ENCODE measurements at places on chromosomes 16 and 17.

DNA sequence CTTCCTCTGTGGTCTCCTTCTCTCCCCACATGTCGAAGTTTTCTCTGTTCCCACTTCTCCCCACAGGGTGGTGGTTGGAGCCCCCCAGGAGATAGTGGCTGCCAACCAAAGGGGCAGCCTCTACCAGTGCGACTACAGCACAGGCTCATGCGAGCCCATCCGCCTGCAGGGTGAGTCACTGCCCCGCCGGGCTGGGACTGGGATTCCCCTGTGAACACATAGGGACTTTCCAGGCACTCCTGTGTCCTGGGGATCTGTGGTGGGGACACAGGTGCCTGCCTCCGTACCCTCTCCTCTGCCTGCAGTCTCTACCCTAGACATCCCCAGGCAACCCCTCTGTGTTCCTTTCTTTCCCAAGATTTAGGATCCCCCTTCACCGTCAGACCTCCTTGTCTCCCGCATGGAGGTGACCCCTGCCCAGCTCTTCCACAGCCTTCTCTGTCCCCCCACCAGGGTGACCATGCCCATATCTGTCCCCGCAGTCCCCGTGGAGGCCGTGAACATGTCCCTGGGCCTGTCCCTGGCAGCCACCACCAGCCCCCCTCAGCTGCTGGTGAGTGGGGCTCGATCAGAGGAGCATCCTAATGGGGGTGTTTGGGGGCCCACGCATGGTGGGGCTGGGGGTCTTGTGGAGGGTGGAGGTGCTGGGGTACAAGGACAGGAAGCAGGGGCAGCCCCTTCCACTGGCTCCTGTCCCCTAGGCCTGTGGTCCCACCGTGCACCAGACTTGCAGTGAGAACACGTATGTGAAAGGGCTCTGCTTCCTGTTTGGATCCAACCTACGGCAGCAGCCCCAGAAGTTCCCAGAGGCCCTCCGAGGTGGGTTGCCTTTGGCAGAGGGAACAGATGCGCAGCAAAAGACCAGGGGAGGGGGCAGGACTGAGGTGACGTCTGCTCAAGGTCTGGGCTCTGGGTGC is 5.8 kb downstream of the ITGAM start:
- no peak for DNase-seq

DNA sequence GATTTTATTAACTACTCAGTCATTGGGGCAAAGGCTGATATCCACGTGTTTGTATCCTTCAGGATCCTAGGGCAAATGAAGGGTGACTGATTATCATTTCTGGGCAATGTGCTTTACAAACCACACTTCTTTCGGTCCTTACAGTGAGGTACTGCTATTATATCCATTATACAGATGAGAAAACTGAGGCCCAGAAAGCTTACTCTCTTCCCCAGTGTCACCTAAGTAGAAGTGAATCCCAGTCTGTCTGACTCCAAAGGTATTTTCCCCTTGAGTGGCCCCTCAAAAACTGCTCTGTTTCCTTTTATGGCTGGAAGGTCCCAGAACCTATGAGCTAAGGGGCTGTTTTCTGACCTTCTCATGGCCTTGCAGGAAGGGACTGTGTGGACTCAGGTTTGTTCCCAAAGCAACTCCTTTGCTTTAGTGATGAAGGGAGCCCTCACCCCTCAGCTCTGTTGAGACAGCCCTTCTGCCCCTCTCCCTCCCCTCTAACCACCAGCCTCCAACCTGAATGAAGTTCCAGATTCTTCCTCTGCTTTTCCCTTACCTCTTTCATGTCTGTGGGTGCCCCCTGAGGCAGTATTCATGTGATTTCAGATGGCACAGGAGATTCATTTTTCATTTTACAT is 27.4 kb upstream of the ADGRG1 start:
- DNase-seq, result no peak

DNA sequence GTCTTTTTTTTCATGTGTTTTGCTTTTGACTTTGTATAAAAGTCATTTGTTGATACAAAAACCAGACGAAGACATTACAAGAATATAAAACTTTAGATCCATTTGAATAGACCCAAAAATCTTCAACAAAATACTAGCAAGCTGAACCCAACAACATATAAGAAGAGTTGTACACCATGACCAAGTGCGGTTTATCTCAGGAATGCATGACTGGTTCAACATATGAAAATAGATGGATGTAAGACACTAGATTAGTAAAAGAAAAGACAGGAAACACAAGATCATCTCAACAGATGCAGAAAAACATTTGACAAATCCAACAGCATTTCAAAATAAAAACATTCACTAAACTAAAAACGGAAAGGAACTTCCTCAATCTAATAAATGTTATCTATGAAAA is 69.0 kb downstream of the TBC1D16 start:
- DNase-seq, result no peak

- DNase-seq, result no peak
Measured at GRCh38 chr17:40279402-40279801, 8.3 kb upstream of the CDC6 start.

GRCh38 chr16:49821614-49822282 is 34.2 kb downstream of the ZNF423 start:
- no peak for DNase-seq

- DNase-seq, result no peak
Measured at GRCh38 chr16:17171250-17172143, 299.3 kb downstream of the XYLT1 start.

- no peak for DNase-seq
Measured at GRCh38 chr16:89600427-89600826, 13.0 kb upstream of the DPEP1 start.

DNA sequence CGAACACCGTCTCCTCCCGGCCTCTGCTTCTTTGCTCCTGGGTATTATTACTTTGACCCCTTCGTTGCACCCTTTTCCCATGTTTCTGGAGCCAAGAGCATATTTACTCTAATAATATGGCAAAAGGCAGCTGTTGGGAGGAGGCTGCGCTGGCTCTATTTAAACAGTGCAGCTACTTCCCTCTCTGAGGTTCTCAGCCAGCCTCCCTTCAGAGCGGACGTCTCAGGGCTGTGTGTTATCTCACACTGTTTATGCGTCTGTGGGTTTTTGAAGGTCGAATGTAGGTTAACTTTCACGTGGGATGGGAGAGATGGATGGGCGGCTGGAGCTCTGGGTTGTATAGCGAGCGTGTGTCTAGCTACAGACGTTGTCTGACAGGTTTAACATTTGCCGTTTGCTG is 45.3 kb downstream of the COX4I1 start:
- DNase-seq, result no peak

- DNase-seq, result no peak
Measured at GRCh38 chr16:885391-885790, 84.9 kb upstream of the GNG13 start.

DNA sequence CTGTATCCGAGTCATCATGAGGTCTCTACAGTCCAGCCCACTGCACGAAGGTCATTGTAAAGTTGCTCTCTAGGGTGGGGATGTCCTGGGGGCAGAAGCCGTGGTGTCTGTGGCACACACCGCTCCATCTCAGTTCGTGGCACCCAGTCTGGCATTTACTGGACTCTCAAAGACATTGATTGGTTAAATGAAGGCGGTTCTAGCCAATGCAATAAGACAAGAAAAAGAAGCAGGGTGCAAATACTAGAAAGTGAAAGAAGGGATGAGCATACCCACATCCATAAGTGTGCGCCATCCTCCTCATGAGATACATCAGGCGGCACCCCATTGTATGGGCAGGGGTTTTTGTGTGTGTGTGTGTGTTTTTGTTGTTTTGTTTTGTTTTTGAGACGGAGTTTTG is 10.7 kb upstream of the ATP2A3 start:
- DNase-seq, result no peak

- DNase-seq, result peak; percentile 50
Measured at GRCh38 chr16:11914210-11915113, 1.3 kb downstream of the GSPT1 start.

DNA sequence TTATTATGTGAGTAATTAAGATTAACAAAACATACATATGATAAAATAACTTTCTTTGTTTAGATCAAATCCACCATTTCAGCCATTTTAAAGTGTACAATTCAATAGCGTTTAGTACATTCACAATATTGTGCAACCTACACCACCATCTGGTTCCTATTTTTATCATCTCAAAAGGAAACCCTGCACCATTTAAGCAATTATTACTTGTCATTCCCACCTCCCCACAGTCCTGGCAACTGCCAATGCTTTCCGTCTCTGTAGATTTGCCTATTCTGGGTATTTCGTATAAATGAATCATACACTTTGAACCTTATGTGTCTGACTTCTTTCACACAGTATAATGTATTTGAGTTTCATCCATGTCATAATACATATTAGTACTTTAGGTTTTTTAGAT is 162.5 kb upstream of the CNTNAP4 start:
- DNase-seq, result peak; percentile 15

GRCh38 chr17:49575679-49576087 is at the start of gene NXPH3:
TSS of gene NXPH3 (plus strand) at chr17:49575871. CDS start at chr17:49576220, 349 bp downstream.
- DNase-seq, result peak; percentile 40

- peak; percentile 63 for DNase-seq
Measured at GRCh38 chr17:48074322-48075081, 26.3 kb downstream of the NFE2L1 start.

DNA sequence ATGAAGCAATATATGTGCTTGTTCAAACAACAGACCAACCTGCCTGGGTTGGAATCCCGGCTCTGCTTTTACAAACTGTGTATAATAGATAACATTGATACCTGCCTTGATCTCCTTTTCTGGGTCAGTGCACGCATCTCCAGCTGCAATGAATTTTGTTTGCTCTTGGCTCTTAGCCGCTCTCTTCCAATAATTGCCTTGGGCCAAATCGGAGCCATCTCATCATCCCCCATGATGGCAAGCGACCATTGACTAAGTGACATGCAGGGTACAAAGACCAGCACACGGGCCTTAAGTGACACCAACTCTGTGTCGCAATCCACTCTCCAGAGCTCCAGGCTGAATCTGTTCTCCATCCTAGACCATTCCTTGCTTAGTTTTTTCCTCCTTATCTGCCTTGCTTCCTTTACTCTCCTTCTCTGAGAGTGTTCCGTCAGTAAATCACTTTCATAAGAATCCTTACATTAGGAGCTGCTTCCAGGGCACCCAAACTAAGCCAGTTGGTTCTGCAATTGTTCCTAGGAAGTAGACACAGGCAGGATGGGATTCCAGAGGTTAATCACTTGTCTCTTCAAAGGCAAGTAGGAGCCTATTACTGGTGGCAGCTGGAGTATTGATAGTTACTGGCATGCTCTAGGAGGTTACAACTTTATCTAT is 134.2 kb downstream of the ABCA8 start:
- peak; percentile 4 for DNase-seq

- peak; percentile 72 for DNase-seq
Measured at GRCh38 chr17:76726776-76727718, at the start of gene METTL23. TSS of gene METTL23 (plus strand) at chr17:76726839. CDS start at chr17:76729711, 2,872 bp downstream.

DNA sequence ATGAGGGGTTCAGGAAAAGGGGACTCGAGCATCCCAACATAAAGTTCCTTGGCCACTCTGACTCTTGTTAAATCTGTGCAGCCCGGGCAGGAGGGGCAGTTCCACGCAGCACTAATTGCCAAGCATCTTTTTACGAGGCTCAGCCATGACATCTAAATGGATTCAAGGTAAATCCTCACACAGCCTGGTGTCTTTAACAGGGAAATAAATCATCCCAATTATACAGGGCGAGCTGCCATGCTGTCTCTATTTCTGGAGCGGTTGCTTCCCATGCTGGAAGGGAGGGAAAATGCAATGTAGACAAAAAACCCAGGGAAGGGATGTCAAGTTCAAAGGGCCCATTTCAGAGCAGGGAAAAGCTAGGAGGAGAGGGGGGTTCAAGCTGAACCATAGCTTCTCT is 110.0 kb downstream of the GAS7 start:
- DNase-seq, result no peak

GRCh38 chr17:46883871-46884520 is 32.6 kb downstream of the WNT9B start:
- no peak for DNase-seq

- no peak for DNase-seq
Measured at GRCh38 chr16:89925596-89926079, 2.5 kb downstream of the TUBB3 start.

DNA sequence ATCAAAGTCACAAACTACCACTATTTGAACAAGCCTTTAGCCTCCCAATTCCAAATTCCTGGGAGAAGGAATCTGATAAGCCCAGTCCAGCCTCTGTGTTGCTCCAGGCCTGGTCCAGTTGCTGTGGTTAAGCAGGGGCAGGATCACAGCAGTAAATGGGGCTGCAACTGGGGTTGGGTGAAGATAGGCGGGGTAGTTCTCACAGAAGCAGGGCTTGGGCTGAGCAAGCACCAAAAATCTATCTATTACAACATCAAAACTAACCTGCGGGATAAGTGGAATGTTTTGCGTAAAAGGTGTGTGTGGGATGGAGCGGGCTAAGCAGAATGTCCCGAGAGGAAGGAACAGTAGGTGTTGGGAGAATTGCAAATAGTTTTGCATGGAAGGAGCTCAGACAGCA is 23.0 kb upstream of the RNF135 start:
- DNase-seq, result no peak

GRCh38 chr16:11156401-11156800 is 99.6 kb downstream of the SOCS1 start:
- no peak for DNase-seq

DNA sequence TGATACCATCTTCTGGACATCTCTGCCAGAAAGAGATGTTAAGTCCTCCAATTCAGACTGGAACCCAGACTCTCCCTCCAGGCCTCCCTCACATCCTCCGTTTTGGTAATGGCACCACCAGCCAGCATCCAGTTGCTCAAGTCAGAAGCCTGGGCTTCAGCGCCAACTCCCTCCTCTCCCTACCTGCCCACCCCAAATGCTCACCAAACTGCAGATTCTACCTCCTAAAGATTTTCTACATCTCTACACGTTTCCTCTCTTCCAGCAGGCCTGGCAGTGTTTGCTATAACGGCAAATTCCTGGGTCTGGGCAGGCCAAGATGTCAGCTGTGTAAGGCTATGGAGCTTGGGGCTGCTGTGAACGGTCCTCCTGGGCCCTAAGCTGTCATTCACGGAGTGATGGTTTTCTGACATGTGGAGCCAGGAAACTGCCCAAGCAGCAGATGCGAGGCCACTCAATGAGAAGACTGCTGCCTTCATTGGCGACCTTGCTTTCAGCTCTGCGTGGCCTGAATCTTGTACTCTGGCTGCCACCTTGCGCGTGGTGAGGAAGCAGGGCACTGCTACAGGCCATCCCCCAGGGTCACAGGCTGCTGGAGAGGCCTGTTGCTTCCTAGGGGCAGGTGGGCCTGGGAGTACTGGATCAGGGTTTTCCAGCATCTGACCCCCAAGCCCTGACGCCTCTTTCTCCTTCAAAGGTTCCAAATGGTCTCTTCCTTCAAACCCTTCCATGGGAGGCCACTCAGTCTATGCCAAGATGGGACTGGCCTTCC is 37.7 kb downstream of the TBX4 start:
- DNase-seq, result no peak

- DNase-seq, result no peak
Measured at GRCh38 chr17:80465327-80465974, 11.0 kb downstream of the NPTX1 start.

DNA sequence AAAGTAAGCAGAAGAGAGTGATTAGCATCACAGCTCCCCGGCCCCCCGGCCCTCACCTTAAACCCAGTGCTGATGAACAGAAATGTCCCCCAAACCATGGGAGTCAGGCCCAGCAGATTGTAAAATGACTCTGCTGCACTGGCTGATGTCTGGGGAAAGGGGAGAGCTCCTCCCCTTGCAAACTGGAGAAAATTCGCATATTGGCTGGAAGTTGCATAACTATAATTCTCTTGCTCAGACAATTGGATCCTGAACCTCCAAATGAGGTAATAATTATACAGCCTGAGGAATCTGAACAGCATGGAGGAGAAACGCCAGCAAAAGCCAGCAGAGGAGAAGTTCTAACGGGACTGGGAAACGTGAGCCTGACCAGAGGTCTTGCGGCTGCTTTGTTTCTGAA is 109.7 kb downstream of the C16orf95 start:
- DNase-seq, result no peak

GRCh38 chr17:73835605-73836004 is 191.4 kb upstream of the SDK2 start:
- DNase-seq, result no peak

GRCh38 chr16:27351989-27352388 is 38.2 kb downstream of the IL4R start:
- no peak for DNase-seq

Data from NCI-H146 (cell line).